ENCODE measurements at places on chromosomes 5 and 9.

DNA sequence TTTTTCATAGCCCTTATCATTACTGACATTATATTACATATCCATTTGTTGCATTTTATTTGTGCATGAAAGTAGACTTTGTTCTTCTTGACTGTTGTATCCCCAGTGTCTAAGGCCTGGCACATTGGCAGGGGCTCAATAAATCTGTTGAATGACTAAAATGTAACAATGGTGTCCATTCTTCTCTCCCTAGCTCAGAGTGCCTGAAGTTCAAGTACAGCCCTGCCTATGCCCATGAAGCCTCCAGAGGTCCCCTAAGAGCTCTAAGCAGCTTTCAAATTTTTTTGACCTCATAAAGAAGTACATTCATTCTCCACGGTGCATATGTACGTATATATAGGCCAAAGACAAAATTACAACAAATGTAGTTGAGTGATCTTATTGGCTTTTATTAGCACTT lies 4.2 kb upstream of the BSPRY start:
- H3K36me3 ChIP-seq: no peaks in the 10 kb centered on the region
- peaks cover 58% of the 10 kb centered on the region for H3K4me1 ChIP-seq
- H3K27ac ChIP-seq: no peak overlapping the region
- H3K4me3 ChIP-seq: no peak overlapping the region

DNA sequence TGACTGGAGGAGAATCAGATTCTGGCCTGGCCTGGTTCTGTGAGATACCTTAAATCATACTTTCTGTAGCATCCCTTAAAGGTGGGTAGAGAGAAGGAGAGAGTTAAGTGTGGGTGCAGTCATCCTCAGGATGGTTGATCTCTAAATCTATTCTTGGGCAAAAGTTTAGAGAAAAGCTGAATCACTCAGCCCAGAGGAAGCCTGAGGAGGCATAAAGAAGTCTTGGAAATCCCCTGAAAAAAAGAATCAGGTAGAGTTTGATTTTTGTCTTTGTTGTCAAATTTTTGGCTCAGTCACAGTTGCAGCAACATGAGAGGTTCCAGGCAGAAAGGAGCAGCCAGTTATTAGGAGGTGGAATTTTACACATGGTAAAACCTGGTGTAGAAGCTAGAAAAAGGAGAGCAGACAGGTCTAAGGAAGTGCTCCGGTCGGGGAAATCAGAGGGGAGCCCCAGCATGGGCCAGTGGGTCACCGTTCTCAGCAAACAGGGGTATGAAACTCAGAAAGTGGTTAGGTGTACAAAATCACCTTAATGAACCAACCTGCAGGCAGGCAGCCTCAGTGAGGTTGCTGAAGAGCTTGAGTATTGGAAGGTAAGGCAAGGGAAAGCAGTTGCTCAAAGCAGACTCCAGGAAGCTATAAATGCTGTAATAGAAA lies 116.2 kb upstream of the CNTLN start:
- H3K27ac ChIP-seq: no peak overlapping the region
- no peaks in the 10 kb centered on the region for H3K36me3 ChIP-seq
- H3K4me1 ChIP-seq: no peaks in the 10 kb centered on the region

DNA sequence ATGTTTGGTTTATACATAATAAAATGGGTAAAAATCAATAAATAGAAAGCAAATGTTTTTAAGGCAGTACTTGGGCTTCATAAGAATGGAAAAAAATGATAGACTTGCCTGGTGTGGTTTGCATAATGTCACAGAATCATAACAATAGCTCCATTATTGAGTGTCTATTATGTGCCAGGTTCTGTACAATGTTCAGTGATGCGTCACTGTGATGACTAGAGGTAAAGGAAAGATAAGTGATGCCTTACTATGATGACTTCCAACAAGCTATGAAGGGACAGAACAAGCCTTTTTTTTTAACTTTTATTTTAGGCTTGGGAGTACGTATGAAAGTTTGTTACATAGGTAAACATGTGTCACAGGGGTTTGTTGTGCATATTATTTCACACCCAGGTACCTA lies 128.8 kb downstream of the TMC1 start:
- no peak overlapping the region for H3K27ac ChIP-seq
- H3K4me1 ChIP-seq: no peaks in the 10 kb centered on the region
- peaks cover 11% of the 10 kb centered on the region for H3K27me3 ChIP-seq
- H3K36me3 ChIP-seq: no peaks in the 10 kb centered on the region
- no peak for DNase-seq
- no peak overlapping the region for H3K4me3 ChIP-seq

DNA sequence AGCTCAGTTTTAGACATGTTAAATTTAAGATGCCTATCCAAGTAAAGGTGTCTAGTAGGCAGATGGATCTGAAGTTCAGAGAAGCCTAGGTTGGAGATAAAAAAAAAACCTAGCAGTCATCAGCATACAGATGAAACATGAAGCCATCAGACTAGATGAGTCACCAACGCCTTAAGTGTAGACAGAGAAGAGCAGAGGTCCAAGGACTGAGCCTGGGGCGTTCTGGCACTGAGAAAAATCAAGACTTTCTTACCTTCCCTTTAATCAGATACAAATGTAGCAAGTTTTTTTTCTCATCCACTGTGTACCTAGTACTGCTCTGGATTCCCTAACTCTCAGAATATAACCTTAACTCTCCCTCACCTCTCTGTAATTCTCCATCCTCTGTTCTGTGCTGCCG lies 97.3 kb downstream of the SIL1 start:
- DNase-seq: no peak
- H3K36me3 ChIP-seq: peaks cover 8% of the 10 kb centered on the region
- no peaks in the 10 kb centered on the region for H3K27me3 ChIP-seq
- no peak overlapping the region for H3K27ac ChIP-seq

DNA sequence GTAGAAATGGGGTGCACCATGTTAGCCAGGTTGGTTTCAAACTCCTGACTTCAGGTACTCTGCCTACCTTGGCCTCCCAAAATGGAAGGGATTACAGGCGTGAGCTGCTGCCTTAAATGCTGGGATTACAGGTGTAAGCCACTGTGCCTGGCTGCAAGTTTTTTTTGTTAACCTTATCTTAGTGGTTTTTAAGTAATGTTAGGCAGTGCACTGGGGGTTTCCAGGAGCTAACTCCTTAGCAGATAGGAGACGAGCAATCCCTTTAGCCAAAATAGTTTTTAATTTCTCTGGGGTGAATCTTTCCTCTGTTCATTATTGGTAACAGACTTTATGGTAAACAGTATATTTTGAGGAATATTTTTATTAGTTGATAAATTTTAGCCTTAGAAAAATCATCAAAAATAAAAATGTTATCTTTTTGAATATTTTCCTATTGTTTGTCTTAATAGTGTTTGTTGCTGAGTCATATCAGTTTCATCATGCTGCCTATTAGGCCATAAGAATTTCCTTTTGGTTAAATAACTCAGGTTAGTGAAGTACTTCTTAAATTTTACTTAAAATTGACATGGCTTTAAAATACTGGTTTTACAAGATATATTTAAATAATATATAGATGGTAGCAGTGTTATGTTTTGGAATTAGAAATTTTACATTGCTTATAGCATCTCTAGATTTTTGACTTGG lies 37.9 kb downstream of the LMNB1 start:
- no peak overlapping the region for H3K4me3 ChIP-seq
- DNase-seq: no peak
- no peaks in the 10 kb centered on the region for H3K27me3 ChIP-seq
- peaks cover 22% of the 10 kb centered on the region for H3K4me1 ChIP-seq

GRCh38 chr5:86748538-86749105 lies 130.9 kb downstream of the COX7C start:
- no peak overlapping the region for H3K27ac ChIP-seq
- no peaks in the 10 kb centered on the region for H3K4me1 ChIP-seq
- no peaks in the 10 kb centered on the region for H3K27me3 ChIP-seq
- no peaks in the 10 kb centered on the region for H3K36me3 ChIP-seq
- no peak overlapping the region for H3K4me3 ChIP-seq

GRCh38 chr9:99828417-99829176 lies 6.9 kb downstream of the NR4A3 start:
- peaks cover 49% of the 10 kb centered on the region for H3K4me1 ChIP-seq
- no peak for DNase-seq
- H3K36me3 ChIP-seq: peaks cover 74% of the 10 kb centered on the region
- H3K4me3 ChIP-seq: peak overlapping the region; percentile 50

DNA sequence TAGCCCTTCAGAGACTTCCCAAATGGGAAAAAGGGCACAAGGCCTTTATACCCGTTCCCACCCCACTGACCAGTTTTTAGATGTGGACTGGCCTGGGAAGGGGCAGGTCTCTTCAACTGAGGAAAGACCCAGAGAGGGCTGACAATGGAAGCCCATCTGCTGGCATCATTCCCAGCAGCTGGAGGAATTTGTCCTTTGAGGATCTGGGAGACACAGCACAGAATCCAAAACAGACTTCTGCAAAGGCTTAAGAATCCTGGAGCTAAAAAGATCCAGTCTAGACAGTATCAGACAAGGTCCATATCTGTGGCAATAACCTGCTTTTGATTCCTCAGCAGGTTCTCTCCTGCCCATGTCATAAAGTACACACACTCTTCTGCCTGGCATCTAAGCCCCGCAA lies 329.2 kb downstream of the TMEM167A start:
- H3K27me3 ChIP-seq: no peaks in the 10 kb centered on the region
- H3K27ac ChIP-seq: no peak overlapping the region
- H3K36me3 ChIP-seq: peaks cover 6% of the 10 kb centered on the region
- no peak overlapping the region for H3K4me3 ChIP-seq
- no peak for DNase-seq
- peaks cover 20% of the 10 kb centered on the region for H3K4me1 ChIP-seq

DNA sequence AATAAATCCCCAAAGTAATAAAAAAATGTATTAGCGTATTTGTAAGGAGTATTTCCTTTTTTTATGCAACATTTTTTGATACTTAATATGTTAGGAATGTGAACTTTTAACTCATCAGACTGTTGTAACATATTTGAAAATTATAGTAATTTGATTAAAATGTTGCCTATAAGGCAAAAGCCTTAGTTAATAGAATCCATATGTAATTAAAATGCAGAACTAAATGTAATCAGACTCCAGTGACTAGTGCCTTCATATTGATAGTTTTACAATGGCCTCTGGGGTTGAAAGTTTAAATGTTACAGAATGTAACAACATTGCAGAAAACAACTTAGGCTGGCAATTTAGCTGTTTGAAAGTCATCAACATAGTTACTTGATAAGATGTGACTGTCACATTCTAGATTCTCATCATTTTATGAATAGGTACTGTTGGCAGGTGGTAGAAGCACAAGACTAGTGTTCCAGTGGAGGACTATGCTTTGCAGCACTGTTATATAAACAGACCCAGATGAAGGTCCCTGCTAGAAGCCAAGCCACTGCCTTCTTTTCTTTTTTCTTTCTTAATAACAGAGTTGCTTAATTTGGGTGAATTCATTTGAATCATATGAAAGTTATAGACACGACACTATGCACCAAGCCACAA lies 382.9 kb downstream of the CCDC171 start:
- no peaks in the 10 kb centered on the region for H3K27me3 ChIP-seq
- no peaks in the 10 kb centered on the region for H3K4me1 ChIP-seq
- H3K36me3 ChIP-seq: no peaks in the 10 kb centered on the region
- no peak overlapping the region for H3K27ac ChIP-seq
- DNase-seq: no peak

DNA sequence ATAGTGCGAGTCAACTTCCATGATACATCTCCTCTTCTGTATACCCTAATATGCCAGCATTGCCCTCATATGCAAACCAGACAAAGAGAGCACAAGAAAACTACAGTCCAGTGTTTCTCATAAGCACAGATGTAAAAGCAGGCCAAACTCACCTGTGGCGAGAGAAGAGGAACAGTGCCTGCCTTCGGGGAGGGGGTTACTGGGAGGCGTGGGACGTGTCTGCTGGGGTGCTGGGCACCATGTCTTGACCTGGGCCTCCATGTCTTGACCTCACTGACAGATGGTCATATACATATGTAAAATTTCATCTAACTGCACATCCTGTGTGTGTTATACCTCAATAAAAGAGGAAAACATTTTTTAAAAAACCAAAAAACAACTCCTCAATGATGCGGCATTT lies 159.3 kb upstream of the PPP1R26 start:
- H3K27me3 ChIP-seq: peaks cover 4% of the 10 kb centered on the region
- no peaks in the 10 kb centered on the region for H3K4me1 ChIP-seq
- DNase-seq: no peak
- no peak overlapping the region for H3K4me3 ChIP-seq

DNA sequence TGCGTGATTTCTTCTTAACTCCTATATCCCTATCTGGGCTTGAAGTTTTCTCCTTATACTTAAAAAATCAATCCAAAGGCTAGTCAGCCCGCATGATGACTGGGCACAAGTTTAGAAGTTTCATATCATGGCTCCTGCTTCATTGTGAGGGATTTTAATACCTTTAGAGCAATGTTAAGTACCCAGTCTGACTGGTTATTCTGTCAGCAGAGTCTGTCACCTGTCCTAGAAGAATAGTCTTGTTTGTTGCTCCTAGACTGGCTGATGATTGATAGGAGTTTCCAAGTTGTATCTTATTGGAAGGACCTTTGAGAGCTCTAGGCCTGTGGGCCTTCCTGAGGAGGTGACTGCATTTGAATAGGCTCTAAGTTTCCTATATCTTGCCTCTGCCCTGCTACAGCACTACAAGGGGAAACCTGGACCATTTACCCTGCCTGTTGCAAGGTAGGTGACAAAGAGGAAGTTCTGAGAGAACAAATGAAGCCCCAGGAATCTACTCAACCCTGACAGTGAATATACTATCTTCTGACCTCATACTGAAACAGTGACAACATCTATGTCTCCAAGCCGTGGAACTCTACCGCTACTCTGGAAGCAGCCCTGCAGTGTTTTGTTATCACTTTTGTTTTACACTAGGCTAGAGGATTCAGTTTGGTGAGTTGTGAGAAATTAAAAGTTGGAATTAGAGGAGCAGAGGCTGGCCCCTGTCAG lies 66.5 kb downstream of the F2RL2 start:
- DNase-seq: no peak
- no peak overlapping the region for H3K4me3 ChIP-seq
- H3K27ac ChIP-seq: no peak overlapping the region
- peaks cover 13% of the 10 kb centered on the region for H3K4me1 ChIP-seq
- H3K27me3 ChIP-seq: no peaks in the 10 kb centered on the region
- H3K36me3 ChIP-seq: peaks cover 15% of the 10 kb centered on the region

GRCh38 chr5:18761801-18762200 lies 1127.5 kb downstream of the TAF11L14 start:
- H3K27ac ChIP-seq: no peak overlapping the region
- no peak for DNase-seq
- peaks cover 3% of the 10 kb centered on the region for H3K4me1 ChIP-seq
- peaks cover 5% of the 10 kb centered on the region for H3K27me3 ChIP-seq
- no peaks in the 10 kb centered on the region for H3K36me3 ChIP-seq
- H3K4me3 ChIP-seq: no peak overlapping the region

GRCh38 chr5:40405230-40405629 lies 274.5 kb upstream of the PTGER4 start:
- H3K36me3 ChIP-seq: peaks cover 37% of the 10 kb centered on the region
- H3K4me3 ChIP-seq: no peak overlapping the region
- H3K4me1 ChIP-seq: peaks cover 70% of the 10 kb centered on the region
- no peaks in the 10 kb centered on the region for H3K27me3 ChIP-seq
- DNase-seq: no peak

DNA sequence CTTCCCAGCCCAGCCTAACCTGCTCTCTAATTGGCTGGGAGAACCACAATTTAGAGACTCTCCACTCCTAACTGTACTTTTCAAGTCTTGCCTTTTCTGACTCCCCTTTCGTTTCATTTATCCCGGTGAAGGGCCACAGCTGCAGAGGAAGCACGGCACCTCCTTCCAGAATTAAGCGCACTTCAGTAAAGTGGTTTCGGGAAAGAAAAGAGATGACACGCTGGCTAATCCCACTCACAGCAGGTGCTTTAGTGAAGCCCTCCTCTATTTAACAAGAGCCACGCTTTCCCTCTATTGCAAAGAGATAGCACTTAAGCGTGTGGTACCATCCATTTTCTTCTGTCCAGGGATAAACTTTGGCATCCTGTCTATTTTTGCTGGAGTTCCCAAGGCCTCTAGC lies 4.8 kb downstream of the DNAH5 start:
- H3K27ac ChIP-seq: no peak overlapping the region
- no peaks in the 10 kb centered on the region for H3K36me3 ChIP-seq
- H3K4me3 ChIP-seq: no peak overlapping the region
- no peak for DNase-seq
